ENCODE measurements at places on chromosomes 16 and 17.

DNA sequence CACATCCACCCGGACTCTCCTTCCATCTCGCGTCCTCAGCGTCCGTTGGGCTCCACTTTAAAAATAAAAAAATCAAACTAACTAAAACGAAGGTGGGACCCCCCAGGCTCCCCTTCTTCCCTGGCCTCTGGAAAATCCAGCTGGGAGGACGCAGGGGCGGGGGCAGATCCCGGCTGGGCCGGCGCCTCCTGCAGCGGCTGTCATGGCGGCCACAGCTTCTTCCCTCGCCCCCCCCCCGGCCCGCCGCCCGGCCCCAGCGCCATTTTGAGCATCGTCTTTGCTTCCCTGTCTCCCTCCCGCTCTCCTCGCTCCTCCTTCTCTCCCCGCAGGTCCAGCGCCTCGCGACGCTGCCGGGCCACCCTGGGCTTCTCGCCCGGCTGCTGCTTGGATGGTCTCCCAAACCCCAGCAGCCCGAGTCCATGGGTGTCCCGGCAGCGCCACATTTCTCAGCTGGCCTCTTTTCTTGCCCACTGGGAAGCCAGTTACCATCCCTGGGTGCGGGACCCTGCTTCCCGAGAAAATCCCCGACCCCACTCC, 3.3 kb downstream of the HOXB2 start:
- DNase-seq: no peak

DNA sequence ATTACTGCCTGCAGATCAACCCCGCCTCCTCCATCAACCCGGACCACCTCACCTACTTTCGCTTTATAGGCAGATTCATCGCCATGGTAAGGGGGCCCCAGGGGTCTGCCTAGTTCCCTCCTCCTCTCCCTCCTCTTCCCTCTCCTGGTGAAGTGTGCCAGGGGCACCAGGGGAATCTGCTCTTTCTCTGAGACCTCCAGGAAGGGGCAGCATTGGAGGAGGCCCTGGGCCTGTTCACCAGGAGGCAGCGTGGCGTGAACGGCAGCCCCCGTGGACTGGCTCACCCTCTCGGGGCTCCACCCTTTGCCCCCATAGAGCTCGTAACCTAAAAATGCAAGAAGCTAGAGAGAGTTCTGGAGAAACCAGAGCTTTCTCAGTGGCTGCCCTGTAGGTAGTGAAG, 17.1 kb upstream of the CLEC18A start:
- DNase-seq: no peak

- DNase-seq: no peak
Measured at GRCh38 chr16:81739503-81739902, 39.6 kb upstream of the PLCG2 start.

DNA sequence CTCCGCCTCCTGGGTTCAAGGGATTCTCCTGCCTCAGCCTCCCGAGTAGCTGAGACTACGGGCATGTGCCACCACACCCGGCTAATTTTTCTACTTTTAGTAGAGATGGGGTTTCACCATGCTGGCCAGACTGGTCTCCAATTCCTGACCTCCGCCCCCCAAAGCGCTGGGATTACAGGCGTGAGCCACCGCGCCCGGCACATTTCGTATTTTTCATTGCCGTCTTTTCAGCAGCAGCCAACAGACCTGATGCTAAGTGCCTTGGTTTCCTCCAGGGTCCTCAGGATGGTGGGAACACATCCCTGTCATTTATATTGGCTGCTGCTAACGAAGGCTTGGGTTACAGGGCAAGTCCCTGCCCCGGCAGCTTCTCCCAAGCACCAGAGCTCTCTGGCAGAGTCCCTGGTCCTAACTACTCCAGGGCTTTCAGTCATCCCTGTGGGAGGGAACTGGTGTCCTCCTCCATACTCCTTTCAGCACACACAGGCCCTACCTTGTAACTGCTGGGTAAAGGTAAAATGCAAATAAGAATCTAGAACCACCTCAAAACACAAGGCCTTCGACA, 1.5 kb upstream of the RNF157 start:
- DNase-seq: no peak

GRCh38 chr16:83971165-83972130, 3.4 kb downstream of the NECAB2 start:
- no peak for DNase-seq

- no peak for DNase-seq
Measured at GRCh38 chr16:24141917-24142316, 114.2 kb upstream of the CACNG3 start.

DNA sequence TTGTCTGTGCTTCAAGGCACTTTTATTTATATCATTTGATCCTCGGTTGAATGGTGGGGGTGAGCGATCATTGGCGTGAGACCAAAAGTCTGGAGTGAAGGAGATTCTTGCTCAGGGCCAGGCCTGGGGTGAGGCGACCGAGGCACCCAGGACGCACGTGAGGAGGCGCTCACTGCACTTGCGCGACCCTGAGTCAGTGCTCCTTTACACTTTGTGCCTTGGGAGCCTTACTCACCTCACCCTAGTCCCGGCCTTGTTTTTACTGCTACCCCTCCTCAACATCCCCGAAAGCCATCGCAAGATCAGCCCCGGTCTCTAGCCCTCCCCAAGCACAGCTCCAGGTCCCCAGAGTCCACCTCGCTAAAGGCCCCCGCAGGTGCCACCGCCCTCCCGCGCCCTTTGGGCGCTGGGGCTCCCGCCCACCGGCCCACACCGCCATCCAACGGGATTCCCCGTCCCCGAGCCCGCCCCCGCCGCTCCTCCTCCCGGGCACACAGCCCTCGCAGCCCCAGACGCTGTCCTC, 496 bp downstream of the EZH1 start:
- DNase-seq: peak; percentile 79

DNA sequence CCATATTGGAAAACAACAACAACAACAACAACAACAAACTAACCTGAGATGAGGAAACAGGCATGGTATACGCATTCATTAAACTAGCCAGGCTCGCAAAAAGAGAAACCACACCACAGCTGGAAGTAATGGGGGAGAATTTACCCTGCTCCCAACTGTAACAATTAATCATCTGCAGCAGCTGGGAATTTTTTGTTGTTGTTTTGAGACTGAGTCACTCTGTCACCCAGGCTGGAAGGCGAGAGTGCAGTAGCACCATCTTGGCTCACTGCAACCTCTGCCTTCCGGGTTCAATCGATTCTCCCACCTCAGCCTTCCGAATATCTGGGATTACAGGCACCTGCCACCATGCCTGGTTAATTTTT, 16.3 kb downstream of the PRPSAP1 start:
- no peak for DNase-seq

- no peak for DNase-seq
Measured at GRCh38 chr16:20865420-20866131, 34.6 kb downstream of the DCUN1D3 start.

DNA sequence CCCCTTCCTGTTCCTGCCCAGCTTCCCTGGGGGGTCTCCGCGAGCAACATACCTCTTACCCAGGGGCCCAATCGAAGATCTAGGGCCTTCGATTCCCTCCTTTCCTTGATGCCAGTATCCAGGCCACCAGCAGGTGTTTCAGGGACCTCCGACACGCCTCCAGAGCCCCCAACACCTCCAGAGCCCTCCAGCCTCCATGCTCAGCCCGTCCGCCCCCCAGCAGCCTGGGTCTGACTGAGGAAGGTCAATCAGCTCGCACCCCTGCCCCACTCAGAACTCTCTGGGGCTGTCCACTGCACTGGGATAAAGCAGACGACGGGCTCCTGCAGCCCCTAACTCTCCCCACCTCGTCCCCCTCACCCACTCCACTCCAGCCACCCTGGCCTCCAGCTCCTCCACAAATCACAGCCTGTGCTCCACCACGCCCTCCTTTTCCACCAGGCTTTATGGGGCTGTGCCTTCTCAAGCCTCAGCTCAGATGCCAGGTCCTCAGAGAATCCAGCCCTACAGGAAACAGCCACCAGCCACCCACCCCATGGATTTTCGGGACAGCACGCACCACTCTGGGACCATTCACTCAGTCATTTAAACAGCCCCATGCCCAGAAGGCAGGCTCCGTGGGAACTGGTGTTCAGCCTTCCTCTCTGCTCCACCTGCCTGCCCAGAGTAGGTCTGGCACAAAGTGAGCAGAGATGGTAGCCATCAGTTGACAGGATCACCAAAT, 247.1 kb downstream of the RBFOX3 start:
- DNase-seq: no peak

- DNase-seq: no peak
Measured at GRCh38 chr16:86789621-86790051, 211.3 kb downstream of the FOXL1 start.

DNA sequence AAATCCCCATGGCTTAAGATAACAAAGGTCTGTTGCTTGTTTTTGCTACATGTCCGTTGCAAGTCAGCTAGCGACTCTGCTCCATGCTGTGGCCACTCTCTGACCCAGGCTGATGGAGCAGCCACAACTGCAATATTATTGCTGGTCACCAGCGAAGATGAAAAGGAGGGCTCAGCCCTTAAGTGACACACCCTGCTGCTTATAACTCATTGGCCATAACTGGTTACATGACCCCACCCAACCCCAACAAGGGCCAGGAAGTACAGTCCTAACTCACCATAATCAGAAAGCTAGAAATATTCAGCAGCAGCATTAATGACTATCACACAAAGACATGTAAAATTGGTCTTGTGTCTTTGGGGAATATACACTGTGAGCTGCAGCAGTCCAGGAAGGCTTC, 224.3 kb downstream of the SOX9 start:
- no peak for DNase-seq

DNA sequence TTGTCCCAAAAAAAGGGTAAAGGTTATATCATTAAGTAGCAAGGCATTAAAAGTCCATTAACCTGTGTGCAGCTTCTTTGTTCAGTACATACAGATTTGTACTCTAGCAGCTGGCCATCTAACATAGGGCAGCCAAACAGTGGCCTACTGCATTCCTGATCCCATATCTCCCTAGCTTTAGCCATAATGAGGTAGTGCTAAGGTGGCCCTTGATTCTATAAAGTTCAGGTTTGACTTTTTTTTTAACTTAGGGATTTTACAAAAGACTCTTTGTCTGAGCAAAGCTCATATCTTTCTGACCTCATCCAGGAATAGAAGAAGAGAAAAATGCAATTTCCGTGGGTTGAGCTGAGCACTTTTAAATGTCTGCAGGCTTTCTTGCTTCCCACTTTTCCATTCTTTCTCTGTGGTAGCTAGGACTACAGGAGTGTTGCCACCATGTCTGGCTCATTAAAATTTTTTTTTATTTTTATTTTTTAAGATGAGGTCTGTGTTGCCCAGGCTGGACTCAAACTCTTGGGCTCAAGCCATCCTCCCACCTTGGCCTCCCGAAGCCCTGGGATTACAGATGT, 19.5 kb upstream of the CDC6 start:
- DNase-seq: no peak

DNA sequence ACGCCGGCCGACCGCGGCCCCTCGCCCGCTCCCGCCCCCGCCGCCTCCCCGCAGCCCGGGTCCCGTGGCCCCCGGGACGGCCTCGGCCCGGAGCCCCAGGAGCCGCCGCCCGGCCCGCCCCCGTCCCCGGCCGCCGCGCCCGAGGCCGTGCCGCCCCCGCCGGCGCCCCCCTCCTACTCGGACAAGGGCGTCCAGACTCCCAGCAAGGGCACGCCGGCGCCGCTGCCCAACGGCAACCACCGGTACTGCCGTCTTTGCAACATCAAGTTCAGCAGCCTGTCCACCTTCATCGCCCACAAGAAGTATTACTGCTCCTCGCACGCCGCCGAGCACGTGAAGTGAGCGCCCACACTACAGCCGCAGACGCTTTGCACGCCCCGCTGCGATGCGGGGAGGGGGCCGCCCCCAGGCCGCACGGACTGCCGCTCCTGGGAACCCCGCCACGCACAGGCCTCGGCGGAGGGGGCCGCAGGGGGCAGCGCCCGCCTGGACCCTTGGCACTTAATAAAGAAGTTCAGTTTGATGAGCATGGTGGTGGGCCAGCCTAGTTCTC, 35.5 kb upstream of the ZC3H18 start:
- DNase-seq: peak; percentile 54

DNA sequence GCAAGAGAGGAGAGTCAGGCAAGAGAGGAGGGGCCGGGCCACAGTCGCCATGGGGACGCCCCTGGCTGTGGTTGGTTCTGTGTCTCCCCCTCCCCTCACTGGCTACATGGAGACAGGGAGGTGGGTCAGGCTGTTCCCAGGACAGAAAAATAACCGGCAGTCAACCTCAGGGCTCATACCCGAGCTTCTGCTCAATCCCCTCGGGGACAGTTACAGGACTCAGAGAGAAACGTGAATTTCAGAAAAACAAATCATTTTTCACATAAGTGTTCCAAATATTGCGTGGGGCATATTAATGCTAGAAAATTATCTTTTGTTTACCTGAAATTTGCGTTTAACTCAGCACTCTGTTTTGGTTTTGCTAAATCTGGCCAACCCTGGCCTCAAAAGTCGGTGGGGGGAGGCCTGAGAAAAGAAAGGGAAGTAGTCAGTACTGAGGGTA, 22.2 kb upstream of the CPSF4L start:
- peak; percentile 35 for DNase-seq

DNA sequence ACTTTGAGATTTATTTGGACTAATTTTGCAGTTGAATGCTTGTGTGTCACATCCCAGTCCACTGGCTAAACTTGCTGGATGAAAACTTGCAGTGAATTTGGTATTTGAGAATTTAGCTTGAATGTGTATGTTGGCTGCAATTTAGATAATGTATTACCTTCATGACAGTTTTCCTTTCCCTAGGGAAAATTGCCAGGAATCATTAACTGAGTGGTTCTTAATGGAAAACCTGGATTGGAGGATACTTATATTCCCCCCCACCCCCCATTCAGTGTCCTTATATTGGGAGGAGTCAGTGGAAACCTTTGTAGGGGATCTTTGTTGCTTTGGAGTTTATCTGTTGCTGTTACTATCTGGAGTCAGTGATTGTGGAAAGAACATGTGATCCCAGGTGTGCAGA, 67.6 kb downstream of the KPNA2 start:
- no peak for DNase-seq

GRCh38 chr16:12257926-12258561, 281.5 kb downstream of the SNX29 start:
- DNase-seq: no peak

- DNase-seq: no peak
Measured at GRCh38 chr16:77171745-77172635, 19.0 kb upstream of the MON1B start.

GRCh38 chr16:30663820-30664219, 5.6 kb downstream of the FBRS start:
- no peak for DNase-seq

- DNase-seq: no peak
Measured at GRCh38 chr17:5035315-5035714, at the start of gene SLC52A1. Gene SLC52A1, minus strand, starts transcription at chr17:5035426. Its CDS starts 820 bp downstream, at chr17:5034606.

DNA sequence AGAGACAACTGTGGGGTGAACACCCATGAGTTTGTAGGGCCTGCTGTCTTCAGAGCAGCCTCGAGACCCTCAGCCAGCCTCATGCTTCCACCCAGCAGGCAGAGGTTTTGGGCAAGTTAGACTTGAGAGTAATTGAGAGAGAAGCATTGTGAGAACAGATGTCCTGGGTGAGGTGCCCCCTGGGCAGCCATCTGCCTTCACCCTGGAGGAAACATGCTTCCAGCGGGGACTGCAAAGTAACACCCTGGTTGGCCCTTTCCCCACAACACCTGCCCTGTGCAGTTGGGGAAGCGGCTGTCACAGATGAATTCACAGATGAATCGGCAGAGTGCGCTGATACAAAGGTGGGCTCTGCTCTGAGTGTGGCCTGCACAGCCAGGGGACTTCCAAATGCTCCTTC, 23.4 kb downstream of the ATPAF2 start:
- no peak for DNase-seq

GRCh38 chr17:81119223-81120148, 45.8 kb upstream of the PVALEF start:
- peak; percentile 13 for DNase-seq

- no peak for DNase-seq
Measured at GRCh38 chr16:4265676-4266075, 7.1 kb downstream of the TFAP4 start.

Measured in gastrocnemius medialis (tissue), 4 donors.